ENCODE measurements at places on chromosomes 13 and 19. TPM values are rescaled to one million over a fixed set of nuclear protein-coding genes. Genes with fewer than 3 reads are reported as not detected.

Gene OR7A5
- total RNA-seq = not detected

Gene ZNF101
- 13.3 TPM for total RNA-seq

Gene CLC
- total RNA-seq = not detected

Gene USHBP1
- total RNA-seq = 12.8 TPM

Gene MBD3L3
- total RNA-seq = not detected

Gene GAPDHS
- not detected for total RNA-seq

Gene ZSCAN4
- not detected for total RNA-seq

Gene ZNF221
- 8.8 TPM for total RNA-seq

Gene DPF1
- total RNA-seq = 1.3 TPM

Gene SMAD9
- total RNA-seq = 48.9 TPM
